T follicular helper cell (primary cell): ENCODE measurements at places on chromosomes 6 and 20.

DNA sequence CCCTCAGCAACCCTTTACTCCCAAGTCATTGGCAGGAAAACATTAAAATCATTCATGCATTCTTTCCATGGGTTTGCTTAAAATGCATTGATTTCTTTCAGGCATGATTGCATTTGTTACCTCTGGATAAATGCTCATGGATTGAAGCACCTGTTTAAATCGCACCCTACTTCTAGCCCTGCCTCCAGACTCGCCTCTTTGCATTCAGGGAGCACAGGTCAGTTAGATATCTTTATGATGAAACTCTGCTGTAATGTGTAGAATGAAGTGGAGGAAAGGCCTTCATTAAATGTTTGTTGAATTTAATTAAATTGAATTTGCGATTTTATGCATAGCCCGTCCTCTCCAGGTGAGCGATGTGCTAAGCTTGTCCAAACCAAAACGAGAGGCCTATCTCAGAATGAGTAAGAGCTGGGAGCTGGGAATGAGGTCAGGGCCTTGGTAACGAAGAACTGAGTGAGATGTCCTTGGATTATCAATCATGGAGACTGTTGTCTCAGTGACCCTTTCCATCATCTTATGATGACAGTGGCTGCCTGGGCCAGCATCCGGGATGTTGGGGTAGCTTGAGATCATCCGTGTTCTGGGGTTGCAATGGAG, 210.1 kb downstream of the SYNDIG1 start:
- no peak for DNase-seq

DNA sequence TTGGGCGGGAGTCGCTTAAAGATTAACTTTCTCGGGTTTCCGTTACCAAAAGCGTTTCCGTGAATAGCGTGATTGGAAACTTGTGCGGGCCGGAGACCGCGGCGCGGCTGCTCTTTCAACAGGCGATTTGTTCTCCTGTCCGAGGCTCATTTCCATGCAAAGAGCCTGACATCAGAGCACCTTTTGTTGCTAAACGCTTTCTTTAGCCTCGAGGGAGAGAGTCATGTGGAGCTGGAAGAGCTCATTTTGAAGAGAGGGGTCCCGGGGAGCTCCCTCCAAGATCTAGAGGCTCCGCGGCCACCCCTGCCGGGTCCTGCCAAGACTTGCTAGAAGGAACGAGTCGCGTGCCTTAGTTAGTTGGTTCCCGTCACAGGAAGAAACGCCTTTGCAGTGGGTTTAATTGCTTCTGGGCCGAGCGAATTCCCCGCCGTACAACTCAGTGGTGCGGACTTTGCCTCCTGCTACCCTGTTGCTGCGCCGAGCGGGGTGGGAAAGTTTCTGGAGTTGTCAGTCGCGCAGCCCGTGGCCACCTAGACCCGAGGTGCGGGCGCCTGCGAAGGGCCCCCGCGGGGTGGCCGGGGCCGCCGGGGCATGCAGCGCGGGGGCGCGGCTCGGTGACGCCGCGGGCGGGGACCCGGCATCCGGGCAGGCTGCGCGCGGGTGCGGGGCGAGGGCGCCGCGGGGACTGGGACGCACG, at the start of gene SASH1:
TSS of gene SASH1 (plus strand) at position 489 of the 697 bp plus-strand sequence. CDS start 230 bp downstream, outside the sequence.
- DNase-seq = no peak

GRCh38 chr6:134014588-134015137, 37.8 kb downstream of the SLC2A12 start:
- DNase-seq = no peak

DNA sequence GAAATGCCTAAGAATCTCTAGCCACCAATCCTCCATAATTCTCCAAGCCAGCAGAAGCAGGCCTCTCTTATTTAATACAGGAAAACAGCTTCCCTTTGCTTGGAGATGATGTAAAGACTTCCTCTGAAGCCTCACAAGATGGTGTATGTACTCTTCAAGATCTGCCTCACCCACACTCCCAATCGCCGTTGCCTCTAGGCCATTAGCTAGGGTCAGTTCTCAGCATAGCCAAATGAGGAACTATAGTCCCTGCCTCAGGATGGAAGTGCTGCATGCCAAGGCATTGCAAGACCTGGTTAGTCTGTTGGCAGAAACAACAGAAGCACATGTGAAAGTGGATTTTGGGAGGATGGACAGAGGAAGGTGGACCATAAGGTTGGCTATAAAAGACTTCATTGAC, 139.1 kb downstream of the SCML4 start:
- no peak for DNase-seq

GRCh38 chr20:20410678-20411077, 42.8 kb downstream of the INSM1 start:
- no peak for DNase-seq

- DNase-seq = no peak
These were observed 458.2 kb upstream of the JARID2 start for GRCh38 chr6:14787677-14788076.

DNA sequence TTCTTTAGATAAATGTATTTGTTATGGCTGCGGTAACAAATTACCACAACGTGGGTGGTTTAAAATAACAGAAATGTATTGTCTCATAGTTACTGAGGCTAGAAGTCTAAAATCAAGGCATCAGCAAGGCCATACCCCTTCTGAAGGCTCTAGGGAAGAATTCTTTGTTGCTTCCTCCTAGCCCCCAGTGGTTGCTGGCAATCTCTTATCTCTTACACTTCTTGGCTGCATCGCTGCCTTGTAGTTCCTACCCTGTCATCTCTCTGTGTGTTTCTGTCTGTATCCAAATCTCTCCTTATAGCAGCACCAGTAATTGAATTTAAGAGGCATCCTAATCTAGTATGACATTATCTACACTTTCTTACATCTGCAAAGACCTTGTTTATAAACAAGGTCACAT, 534.7 kb downstream of the PHF3 start:
- DNase-seq = no peak

GRCh38 chr6:49269190-49269589, 193.9 kb downstream of the MMUT start:
- DNase-seq = no peak

GRCh38 chr20:32749914-32750637, 6.8 kb upstream of the COMMD7 start:
- DNase-seq = no peak

GRCh38 chr6:45504947-45505346, 127.2 kb upstream of the SUPT3H start:
- no peak for DNase-seq

DNA sequence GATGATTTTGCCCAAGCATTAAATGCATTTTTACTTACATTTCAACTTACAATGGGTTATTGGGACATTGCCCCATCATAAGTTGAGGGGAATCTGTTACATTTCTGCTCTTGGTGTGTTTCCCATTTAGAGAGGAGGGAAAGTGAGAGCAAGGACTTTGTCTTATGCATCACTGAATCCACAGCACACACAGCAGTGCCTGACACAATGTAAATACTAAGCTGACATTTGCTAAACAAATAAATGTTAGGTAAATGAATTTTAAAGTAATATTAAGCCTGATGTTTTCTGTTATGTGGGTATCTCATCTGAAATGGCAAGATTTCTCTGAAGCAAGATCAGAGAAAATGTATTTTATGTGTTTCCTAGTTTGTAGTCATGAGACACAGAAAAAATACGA, 143.6 kb upstream of the STXBP5 start:
- no peak for DNase-seq

GRCh38 chr6:380234-381218, 11.0 kb upstream of the IRF4 start:
- no peak for DNase-seq

DNA sequence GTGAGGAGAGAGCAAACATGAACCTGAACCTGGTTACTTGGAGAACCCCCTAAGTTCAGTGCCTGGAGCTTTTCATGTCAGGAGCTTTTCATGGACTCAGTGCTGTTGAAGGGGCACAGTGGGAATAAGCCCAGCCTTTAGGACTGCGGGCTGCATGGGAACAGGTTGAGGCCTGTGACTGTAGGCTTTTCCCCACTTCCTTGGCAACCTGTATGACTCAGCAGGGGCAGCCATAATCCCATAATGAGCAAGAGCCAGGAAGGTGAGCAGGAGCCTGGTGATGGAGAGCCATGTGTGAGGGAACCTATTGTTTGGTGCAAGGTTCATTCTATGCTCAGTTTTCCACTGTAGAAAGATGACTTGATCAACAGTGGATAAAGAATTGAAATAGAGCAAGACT, 23.4 kb downstream of the MEP1A start:
- DNase-seq = no peak

- DNase-seq = no peak
These were observed 180.7 kb downstream of the EPHA7 start for GRCh38 chr6:93238632-93239031.

GRCh38 chr6:17622144-17622543, 22.0 kb downstream of the FAM8A1 start:
- DNase-seq = no peak

DNA sequence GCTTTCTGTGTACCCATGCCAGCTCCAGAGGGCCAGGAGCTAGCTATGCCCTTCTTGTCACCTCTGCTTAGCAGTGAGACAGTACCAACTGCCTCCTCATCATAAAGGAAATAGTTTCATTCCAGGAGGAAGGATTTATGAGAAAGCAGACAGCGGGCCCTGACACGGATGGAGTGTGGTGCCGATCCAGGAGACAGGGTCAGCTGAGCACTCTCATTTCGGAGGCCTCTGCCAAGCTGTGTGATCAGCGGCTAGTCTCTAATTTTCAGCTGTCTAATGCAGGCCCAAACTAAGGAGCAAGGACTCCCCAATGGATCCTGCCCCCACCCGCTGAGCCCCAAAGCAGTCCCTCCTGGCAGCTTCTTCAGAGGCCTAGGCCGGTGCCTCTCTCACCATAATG, 103.1 kb downstream of the LRFN2 start:
- DNase-seq = no peak

GRCh38 chr20:59807909-59808728, 125.3 kb downstream of the SYCP2 start:
- no peak for DNase-seq

GRCh38 chr6:52595000-52595795, 18.3 kb upstream of the TRAM2 start:
- no peak for DNase-seq

DNA sequence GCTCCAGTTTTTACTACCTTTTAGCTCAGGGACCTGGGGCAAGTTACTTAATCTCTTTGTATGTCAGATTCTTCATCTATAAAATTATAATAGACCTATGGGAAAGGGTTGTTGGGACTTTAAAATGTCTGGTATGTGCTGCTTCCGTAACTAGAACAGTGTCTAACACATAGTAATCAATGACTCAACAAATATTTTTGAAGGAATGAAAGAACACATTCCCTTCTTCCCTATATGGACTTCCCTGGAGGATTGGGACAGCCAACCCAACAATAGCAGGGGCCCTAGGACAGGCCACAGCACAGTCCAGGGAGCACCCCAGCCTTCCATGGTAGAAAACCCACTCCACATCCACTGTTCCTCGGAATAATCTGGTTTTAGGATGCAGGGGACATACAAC, 50.7 kb upstream of the TPD52L1 start:
- no peak for DNase-seq
